Activated T-helper 1 cell treated with anti-CD3 and anti-CD28 coated beads, Interleukin-12 subunit alpha, Interleukin-12 subunit beta, Interleukin-2, Interleukin-4 antibody, amounts not matched to agents 30 ng/mL and 10 ng/mL and 1 ng/mL, durations not matched to agents 14 hours and 24 hours and 36 hours (primary cell): ENCODE measurements at places on chromosomes 1 and 21. TPM values are rescaled to one million over a fixed set of nuclear protein-coding genes. Genes with fewer than 3 reads are reported as not detected.

- DNase-seq: no peak
These were observed 9.8 kb downstream of the SCMH1 start for GRCh38 chr1:41232305-41232704.

GRCh38 chr1:153032677-153033308, 1.8 kb downstream of the SPRR1B start:
- no peak for DNase-seq

GRCh38 chr1:155942578-155943141, 1.2 kb downstream of the RXFP4 start:
- DNase-seq: no peak

DNA sequence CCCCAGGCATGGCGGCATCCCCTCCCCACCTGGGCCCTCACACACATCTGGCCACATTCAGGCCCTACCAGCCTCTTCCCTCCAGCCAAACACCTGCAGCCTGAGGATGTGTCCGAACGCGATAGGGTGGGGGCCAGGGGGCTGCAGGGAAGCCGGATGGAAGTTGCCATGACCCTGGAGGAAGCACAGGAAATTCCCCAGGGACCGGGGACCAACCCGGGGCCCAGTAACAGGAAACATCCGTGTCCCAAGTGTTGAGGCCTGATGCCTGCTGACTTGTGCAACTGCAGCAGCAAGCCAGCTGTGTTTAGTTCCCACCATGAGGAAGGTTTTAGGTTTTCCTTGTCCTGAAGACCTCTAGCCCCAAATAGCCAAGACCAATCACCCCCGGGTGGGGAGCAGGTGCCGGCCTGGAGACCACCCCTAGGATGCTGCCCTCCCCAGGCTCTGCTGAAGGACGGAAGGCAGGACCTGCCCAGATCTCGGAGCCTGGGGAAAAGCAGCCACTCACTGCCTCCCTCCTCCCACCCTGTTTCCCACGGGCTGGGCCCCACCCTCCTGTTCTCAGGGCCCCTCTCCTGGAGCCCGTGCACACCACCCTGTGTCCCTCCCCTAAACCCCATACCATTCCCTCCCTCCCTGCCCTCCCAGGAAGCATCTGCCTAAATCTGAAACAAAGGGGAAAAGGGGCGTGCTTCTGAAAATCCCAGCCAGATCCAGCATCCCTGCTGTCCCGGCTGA, 29.8 kb downstream of the MEGF6 start:
- no peak for DNase-seq

DNA sequence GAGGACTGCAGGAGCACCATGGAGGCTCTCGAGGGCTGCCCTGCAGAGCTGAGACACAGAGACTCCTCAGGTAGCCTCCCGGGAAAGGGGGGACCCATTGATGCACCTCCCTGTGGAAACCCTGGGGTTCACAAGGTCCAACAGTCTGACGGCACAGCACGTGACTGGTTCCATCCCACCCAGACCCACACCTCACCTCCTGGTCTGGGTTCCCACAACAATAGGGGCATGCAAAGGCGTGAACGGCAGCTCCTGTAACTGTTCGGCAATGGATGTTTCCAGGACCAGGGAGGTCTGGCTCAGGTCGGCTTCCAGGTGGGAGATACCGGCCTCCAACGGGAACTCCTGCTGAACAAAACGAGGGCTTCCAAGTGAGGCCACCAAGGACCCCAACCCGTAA, 86.8 kb downstream of the NPHP4 start:
- DNase-seq: no peak

DNA sequence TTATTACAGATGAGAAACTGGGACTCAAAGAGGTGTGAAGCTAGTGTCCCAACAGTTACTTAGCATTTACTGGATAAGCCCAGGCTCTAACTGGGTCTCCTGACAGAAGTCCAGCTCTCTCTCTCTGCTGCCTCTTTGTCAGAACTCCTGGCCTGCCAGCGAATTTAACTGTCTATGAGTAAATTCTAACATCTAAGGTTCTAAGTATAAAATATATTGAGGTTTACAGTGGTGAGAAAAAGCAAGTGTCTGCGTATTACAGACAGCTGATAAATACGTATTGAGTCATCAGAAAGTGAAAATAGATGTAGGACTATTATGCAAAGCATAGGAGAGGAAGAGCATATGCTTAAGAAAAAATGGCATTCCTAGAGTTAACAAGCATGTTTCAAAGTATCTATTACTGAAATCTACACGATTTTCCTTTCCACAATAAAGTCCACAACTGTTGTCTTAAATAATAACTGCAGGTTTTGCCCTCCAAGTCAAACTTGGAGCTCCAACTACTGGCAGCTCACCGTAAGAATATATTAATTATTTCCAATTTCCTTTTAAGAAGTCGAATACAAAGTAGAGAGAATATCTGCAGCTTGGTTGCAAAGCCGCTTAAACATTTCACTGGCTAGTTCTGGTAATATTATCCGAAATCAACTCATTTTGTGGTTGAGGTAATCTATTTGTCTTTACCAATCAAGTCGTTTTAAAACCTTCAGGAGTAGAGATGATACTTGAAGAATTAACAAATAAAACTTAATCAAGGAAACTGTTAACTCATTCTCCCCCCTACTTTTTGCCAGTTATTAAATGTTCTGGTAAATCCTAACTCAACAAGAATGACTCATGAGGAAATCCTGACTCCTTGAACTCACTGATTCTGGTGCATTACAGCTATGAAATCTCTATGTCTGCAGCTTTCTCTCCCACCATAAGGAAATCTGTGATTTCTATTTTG, 1.4 kb upstream of the RGS2 start:
- no peak for DNase-seq

Gene KIF26B
- 0.07 and 0.13 TPM in 2 replicates for total RNA-seq

Gene MAB21L3
- not detected in 2 replicates for total RNA-seq

DNA sequence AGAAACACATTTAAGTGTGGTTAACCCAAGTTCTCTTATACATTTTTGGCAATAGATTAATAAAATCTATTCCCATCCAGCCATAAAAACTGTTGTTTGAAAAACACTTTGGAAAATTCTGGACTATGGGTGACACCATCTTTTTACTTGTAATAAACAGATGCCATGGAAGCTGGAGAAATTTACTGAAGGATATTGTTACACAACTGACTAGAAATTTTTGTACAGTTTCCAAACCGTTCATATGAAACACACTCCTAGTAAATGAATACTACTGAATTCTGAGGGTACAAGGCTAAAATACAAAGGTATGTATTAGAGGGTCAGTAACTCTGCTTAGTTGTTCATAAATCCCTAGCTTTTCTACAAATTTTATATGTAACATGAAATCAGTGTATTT, 48.7 kb downstream of the TRIM33 start:
- DNase-seq: no peak

DNA sequence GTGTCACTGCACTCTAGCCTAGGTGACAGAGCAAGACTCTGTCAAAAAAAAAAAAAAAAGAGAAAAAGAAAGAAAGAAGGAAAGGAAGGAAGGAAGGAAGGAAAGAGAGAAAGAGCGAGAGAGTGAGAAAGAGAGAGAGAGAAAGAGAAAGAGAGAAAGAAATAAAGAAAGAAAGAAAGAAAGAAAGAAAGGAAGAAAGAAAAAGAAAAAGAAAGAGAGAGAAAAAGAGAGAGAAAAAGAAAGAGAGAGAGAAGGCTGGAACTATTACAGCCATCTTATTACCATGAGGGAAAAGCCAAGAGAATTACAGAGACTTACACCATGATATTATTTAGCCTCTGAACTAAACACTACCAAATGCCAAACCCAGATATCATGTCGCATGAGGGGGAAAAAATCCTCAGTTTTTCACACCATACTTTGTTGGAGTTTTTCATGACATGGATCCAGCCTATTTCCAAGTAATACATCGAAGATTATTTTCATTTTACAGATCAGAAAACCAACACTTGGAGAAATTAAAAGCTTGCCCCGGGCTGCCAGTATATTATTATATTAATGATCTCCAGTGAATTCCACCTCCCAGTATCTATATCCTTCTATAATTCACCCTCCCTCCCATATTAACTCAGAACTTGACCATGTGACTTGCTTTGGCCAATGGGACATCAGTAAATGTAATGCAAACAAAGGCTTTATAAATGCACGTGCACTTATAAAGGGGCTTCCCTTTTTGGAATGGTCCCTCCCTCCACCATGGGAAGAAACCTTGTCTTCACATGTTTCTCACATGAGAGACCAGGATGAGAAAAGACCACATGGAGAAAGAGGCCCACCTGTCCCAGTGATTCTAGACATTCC, 148.6 kb downstream of the MIS18A start:
- no peak for DNase-seq
